Central memory CD4-positive, alpha-beta T cell (primary cell): ENCODE measurements at places on chromosomes 2 and 18.

GRCh38 chr2:214536625-214537024 lies 125.8 kb downstream of the VWC2L start:
- DNase-seq, result no peak

DNA sequence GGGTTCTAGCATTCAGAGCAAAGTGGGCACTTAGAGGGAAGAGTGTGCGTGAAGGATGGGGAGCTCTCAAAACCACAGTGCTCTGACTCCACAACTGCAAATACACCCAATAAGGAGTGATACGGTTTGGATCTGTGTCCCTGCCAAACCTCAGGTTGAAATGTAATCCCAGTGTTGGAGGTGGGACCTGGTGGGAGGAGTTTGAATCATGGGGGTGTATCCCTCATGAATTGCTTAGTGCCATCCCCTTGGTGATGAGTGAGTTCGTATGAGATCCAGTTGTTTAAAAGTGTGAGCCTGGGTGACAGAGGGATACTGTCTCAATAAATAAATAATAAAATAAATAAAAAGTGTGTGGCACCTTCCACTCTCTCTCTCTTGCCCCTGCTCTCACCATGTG lies 50.3 kb upstream of the CCDC85A start:
- no peak for DNase-seq

DNA sequence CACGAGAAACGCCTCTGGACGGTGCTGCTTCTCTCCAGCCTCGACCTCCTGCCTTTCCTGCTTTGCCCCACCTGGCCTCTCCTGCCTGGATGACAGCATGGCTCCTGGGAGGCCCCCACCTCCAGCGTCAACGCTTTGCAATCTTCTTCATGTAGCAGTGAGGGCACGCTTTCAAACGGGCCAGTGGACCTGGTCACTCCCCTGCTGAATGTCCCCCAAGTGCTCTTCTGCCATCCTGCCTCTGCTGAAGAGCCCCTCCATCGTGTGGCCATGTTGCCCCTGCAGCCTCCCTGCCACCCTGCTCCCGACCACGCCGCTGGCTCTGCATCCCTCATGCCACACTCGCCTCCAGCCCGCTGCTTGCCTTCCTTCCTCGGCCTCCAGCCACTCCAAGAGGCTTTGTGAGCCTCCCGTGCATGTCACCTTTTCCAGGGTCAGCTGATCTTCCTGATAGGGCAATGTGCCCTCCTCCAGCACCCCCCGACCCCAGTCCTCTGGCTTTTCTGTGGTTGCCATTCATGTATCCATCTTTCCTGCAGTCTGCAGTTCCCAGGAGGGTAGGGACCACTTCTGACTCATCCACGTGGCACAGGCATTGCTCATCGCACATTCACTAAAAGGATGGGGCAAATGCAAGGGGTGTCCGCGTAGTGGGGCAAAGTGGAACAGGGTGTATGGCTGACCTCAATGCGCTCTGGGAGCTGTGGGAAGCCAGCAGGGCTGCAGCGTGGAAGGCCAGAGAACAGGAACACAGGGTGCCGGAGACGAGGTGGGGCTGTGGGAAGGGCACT lies 268.8 kb downstream of the TWIST2 start:
- DNase-seq, result no peak

- DNase-seq, result no peak
Measured at GRCh38 chr2:5766561-5766960, 74.4 kb downstream of the SOX11 start.

- no peak for DNase-seq
Measured at GRCh38 chr2:61774351-61774750, 79.5 kb downstream of the FAM161A start.

DNA sequence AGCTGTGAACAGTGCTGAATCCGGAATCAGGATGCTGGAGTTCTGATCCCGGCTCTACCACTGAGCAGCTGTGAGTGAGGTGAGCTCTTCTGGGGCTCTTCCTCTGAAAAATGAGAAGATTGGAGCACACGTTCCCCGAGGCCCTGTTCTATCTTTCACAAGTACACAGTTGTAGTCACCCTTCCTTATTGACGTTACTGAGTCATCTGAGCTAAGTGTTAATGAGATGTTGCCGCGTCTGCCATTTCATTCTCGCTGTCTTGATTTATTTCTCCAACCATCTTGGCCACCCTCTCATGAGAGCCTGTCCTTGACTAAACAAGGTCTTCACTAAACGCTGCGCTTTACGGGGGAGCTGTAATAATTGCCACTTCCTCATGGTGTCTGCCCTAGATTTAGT lies 31.9 kb upstream of the EFR3B start:
- DNase-seq, result no peak

- DNase-seq, result no peak
Measured at GRCh38 chr2:144014103-144014502, 505.8 kb downstream of the ZEB2 start.

GRCh38 chr18:53147472-53147871 lies 807.5 kb downstream of the DCC start:
- no peak for DNase-seq

GRCh38 chr2:61962095-61962984 lies 56.9 kb downstream of the COMMD1 start:
- DNase-seq, result no peak

GRCh38 chr2:56099963-56100362 lies 83.8 kb upstream of the CCDC85A start:
- no peak for DNase-seq

DNA sequence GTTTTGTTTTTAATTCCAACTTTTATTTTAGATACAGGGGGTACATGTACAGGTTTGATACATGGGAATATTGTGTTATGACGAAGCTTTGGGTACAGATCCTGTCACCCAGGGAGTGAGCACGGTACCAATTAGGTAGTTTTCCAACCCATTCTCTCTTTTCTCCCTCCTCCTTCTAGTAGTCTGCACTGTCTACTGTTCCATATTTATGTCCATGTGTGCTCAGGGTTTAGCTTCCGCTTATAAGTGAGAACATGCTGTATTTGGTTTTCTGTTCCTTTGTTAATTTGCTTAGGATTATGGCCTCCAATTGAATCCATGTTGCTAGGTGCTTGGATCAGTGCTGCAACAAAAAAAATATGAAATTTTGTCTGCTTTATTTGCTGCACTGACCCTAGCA lies 659.3 kb upstream of the TMEFF2 start:
- no peak for DNase-seq

GRCh38 chr2:55860832-55861231 lies 62.8 kb downstream of the EFEMP1 start:
- no peak for DNase-seq

- peak; percentile 38 for DNase-seq
Measured at GRCh38 chr2:134657650-134658250, 61.0 kb downstream of the TMEM163 start.

DNA sequence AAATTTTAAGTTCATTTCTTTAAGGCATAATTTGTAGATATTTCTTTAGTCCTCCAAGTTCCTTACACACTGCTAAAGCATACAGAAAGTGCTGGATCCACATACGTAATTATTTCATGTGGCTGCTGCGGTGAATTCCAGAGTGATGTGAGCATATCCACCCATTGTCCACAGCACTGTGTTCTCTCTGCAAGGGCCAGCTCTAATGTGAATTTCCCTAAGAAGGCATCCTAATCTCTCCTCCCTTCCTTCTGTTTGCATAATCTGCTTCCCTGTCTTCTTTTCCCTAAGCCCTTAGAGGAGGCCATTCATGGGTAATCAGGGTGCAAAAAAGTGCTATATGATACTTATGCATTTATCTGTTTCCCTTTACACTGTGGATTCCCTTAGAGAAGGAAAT lies 57.2 kb downstream of the COBLL1 start:
- DNase-seq, result no peak

DNA sequence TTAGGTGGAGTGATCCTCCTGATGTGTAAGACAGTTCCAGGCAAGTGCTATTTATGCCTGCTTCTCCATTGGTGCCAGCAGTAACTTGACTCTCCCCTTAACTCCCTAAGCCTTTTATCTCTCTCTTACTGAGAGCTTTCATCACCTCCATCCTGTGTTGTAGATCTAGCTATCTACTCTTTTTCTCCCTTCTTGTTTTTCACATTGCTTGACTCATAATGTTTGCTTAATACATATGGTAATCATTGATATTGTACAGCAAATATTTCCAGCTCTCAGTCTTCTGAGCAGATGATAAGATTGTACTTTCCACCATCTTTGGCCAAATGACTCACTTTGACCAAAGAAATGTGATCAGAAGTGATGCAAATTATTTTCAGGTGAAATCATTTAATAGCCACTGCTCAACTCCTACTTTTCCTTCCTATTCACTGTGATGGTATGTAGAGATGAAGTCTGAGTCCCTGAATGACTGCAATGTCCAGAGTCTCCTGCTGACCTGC lies 165.0 kb downstream of the PLCL1 start:
- no peak for DNase-seq

GRCh38 chr2:199811346-199811745 lies 39.6 kb downstream of the FTCDNL1 start:
- no peak for DNase-seq

DNA sequence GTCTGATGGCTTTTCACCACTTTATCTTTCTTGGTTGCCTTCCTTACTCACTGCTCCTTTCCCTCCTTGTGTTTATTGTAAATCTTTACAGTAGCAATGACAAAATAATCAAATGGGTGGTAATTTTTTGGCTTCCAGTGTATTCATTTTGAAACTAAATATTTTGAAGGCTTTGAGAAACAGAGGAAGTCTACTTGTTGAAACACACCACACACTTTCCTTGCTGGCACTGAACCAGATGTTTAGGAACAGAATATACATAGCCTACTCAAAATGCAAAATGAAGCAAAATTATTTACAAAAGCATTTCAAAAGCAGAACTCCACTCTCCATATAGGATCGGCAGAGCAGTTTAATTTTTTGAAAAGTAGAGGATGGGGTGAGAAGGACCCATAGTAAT lies 189.8 kb downstream of the LTBP1 start:
- DNase-seq, result no peak

GRCh38 chr2:69559442-69560146 lies 83.9 kb downstream of the AAK1 start:
- no peak for DNase-seq

- DNase-seq, result no peak
Measured at GRCh38 chr2:150663143-150663542, 175.7 kb upstream of the RND3 start.

- no peak for DNase-seq
Measured at GRCh38 chr18:42617221-42617620, 498.3 kb downstream of the RIT2 start.
